ENCODE measurements at places on chromosomes 12 and 14. TPM values are rescaled to one million over a fixed set of nuclear protein-coding genes. Genes with fewer than 3 reads are reported as not detected.

AKAP3 gene
- total RNA-seq: 0.79 TPM

STAB2 gene
- not detected for total RNA-seq

SMOC1 gene
- 0.08 TPM for total RNA-seq

MYH7 gene
- total RNA-seq: 0.05 TPM

RD3L gene
- total RNA-seq: not detected

GLI1 gene
- total RNA-seq: 1.9 TPM

RIPK3 gene
- not detected for total RNA-seq

RPS6KA5 gene
- 3.7 TPM for total RNA-seq

PDZRN4 gene
- not detected for total RNA-seq

CYP27B1 gene
- total RNA-seq: 3.1 TPM

DLK1 gene
- 8.2 TPM for total RNA-seq

P2RX7 gene
- 46.7 TPM for total RNA-seq

PLEKHA5 gene
- 236 TPM for total RNA-seq

TSHR gene
- total RNA-seq: not detected

GALNT6 gene
- 1.3 TPM for total RNA-seq

GCH1 gene
- 3.9 TPM for total RNA-seq

CLEC1A gene
- not detected for total RNA-seq
